ENCODE measurements at places on chromosomes 12 and 14. TPM values are rescaled to one million over a fixed set of nuclear protein-coding genes. Genes with fewer than 3 reads are reported as not detected.

GRCh38 chr14:89418452-89418851 lies 1.4 kb upstream of the FOXN3 start:
- DNase-seq = no peak
- no peak overlapping the region for H3K4me3 ChIP-seq
- H3K27me3 ChIP-seq = no peaks in the 10 kb centered on the region
- H3K36me3 ChIP-seq = no peaks in the 10 kb centered on the region
- peaks cover 37% of the 10 kb centered on the region for H3K4me1 ChIP-seq

GRCh38 chr14:50335989-50336824 lies 24.1 kb downstream of the DMAC2L start:
- H3K4me1 ChIP-seq = peaks cover 11% of the 10 kb centered on the region
- no peak for DNase-seq
- no peak overlapping the region for H3K4me3 ChIP-seq
- H3K27ac ChIP-seq = no peak overlapping the region
- no peaks in the 10 kb centered on the region for H3K27me3 ChIP-seq
- H3K36me3 ChIP-seq = peaks cover 4% of the 10 kb centered on the region

- no peaks in the 10 kb centered on the region for H3K36me3 ChIP-seq
- H3K4me3 ChIP-seq = no peak overlapping the region
Observed at GRCh38 chr14:29442696-29443095, 485.0 kb downstream of the PRKD1 start.

DNA sequence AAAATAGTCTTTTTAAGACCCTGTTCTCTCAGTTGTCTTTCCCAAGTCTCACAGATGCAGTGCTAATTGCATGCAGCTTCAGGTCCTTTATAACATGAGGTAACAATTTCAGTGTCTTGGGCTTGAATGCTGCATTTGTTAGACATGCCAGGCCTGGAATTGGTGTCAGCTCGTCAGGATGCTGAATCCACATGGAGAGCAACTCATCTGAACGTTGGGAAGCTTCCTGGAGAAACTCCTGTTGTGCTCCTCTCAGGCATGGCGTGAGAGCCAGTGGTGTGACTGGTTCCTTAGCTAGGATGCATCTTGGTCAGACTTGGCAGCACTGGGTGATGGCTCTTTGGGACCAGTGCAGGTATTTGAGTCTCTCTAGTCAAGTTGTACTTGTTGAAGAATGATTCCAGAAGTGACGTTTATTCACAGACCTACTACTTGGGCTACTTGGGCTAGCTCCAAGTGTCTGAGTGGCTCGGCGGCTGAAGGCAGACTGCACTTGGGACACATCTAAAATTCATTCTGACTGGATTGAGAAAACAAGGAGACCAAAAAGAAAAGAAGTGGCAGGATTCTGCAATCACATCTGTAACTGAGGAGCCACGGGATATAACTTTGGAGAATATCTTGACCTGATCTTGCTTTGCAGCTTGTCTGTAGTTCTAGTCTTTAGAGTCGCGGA lies 134.8 kb upstream of the ARHGAP5 start:
- no peak for DNase-seq
- no peak overlapping the region for H3K4me3 ChIP-seq
- H3K27me3 ChIP-seq = no peaks in the 10 kb centered on the region
- H3K27ac ChIP-seq = no peak overlapping the region
- no peaks in the 10 kb centered on the region for H3K36me3 ChIP-seq

DNA sequence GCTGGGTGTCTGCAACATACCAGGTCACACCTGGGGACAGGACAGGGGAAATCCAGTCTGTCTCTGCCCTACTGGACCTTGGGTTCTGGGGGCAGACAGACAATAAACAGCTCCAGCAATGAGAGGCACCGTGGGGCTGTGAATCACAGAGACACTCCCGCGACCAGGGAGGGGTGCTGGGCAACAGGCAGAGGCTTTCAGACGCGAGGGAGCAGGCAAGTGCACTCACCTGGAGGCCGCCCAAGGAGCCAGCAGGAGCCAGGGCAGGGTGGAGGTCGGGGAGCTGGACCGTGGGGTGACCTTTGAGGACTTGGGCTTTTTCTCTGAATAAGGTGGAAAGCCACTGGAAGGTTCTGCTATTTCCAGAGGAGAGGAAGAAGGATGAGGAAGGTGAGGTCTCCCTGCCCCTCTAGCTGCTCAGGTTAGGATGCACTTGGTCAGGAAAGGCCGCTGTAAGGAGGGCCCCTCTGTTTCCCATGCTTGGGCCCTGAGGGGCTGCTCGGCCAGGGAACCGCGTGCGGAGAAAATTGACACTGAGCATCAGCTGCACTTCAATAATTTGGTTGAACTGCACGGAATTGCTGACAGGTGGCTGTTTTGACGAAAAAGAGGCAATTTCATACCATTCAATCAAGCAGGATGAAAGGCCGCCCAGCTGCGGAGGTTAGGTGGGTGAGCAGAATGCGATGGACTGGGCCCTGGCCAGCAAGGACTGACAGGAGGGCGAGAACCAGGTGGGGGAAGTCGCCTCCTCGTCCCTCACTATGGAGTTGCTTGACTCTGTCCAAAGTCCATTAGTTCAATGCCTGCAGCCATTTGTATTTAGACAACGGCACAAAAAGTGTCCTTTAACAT lies 42.2 kb downstream of the JAG2 start:
- H3K27ac ChIP-seq = no peak overlapping the region
- H3K4me1 ChIP-seq = no peaks in the 10 kb centered on the region
- H3K27me3 ChIP-seq = no peaks in the 10 kb centered on the region
- no peaks in the 10 kb centered on the region for H3K36me3 ChIP-seq

GRCh38 chr12:4829161-4829792 lies 80.4 kb upstream of the KCNA1 start:
- peak overlapping the region; percentile 31 for H3K4me3 ChIP-seq
- no peak overlapping the region for H3K27ac ChIP-seq
- DNase-seq = peak; percentile 45
- H3K36me3 ChIP-seq = no peaks in the 10 kb centered on the region
- H3K4me1 ChIP-seq = peaks cover 64% of the 10 kb centered on the region
- no peaks in the 10 kb centered on the region for H3K27me3 ChIP-seq

- peaks cover 35% of the 10 kb centered on the region for H3K4me1 ChIP-seq
- H3K4me3 ChIP-seq = no peak within 1 kb of the TSS
- H3K36me3 ChIP-seq = peaks cover 2% of the 10 kb centered on the region
- no peaks in the 10 kb centered on the region for H3K27me3 ChIP-seq
- DNase-seq = no peak
Observed at GRCh38 chr14:22883173-22883976, at the start of gene REM2. TSS of gene REM2 (plus strand) at chr14:22883222. CDS start at chr14:22883288, 66 bp downstream.

DNA sequence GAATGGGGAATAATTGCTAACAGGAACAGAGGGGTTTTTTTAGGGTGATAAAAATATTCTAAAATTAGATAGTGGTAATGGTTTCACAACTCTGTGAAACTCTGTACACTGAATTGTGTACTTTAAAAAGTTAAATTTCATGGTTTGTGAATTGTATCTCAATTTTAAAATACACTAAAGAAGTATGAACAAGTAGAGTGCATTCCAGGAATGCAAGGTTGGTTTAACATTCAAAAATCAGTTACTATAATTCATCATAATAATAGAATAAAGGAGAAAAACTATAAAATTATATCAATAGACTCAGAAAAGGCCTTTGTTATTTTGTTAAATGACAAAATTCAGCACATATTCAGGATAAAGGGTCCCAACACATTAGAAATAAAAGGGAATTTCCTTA lies 11.1 kb upstream of the BATF start:
- no peak overlapping the region for H3K27ac ChIP-seq
- no peaks in the 10 kb centered on the region for H3K27me3 ChIP-seq
- no peak for DNase-seq
- H3K4me3 ChIP-seq = no peak overlapping the region

GRCh38 chr12:18430425-18431048 lies 169.2 kb downstream of the PIK3C2G start:
- H3K27ac ChIP-seq = no peak overlapping the region
- H3K27me3 ChIP-seq = no peaks in the 10 kb centered on the region
- no peaks in the 10 kb centered on the region for H3K36me3 ChIP-seq

DNA sequence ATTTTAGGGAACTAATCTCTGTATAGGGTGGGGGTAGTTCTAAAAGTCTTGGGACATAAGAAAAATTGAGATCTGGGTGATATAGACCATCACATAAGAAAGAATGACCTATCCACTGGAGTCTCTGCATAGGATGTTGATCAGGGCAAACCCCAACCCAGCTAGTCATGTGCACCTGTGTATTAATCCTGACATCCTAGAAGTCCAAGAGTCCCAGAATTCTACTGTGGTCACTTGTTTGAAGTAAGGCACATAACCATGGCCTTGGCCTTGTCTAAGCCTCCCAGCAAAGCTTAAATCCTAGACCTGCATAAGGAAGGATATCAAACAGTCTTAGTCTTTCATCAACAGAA lies 334.1 kb upstream of the DCN start:
- H3K27ac ChIP-seq = no peak overlapping the region
- no peak overlapping the region for H3K4me3 ChIP-seq
- no peaks in the 10 kb centered on the region for H3K4me1 ChIP-seq
- H3K36me3 ChIP-seq = no peaks in the 10 kb centered on the region

DNA sequence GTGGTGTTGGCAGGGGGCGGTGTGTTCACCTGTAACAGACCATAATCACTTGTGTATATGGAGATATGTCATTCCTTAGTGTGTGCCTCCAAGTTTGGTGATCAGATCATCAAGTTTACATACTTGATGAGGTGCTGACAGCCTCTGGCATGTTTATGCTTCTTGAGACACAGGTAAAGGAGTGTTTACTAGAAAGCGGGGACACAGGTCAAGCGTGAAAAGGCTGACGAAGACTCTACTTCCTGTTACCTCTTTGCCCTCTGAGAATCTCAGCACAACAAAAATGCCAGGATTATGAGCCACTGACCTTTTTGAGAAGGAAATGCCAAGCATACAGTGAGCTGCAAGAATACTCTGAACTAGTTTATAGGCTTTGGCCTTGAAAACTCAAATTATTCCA lies 29.6 kb downstream of the PRDM4 start:
- peaks cover 21% of the 10 kb centered on the region for H3K36me3 ChIP-seq
- no peak for DNase-seq
- H3K4me1 ChIP-seq = no peaks in the 10 kb centered on the region
- no peak overlapping the region for H3K4me3 ChIP-seq

DNA sequence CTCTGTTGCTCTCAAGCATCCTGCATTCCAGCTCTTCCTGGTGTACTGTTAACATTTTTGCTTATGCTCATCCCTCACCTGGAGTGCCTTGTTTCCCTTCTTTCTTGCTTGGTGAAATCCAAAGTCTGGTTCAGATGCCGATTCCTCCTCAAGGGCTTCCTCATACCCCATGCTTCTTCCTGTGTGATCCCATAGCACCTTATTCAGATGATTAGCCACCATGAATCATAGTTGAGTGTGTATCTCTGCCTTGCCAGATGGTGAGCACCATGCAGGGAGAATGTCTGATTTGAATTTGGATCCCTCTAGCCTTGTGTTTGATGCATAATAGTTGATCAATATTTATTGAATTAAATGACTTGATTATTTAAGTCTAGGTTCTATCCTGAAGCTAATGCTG lies 39.4 kb upstream of the ANO4 start:
- no peak overlapping the region for H3K4me3 ChIP-seq
- H3K27me3 ChIP-seq = no peaks in the 10 kb centered on the region
- DNase-seq = no peak
- no peak overlapping the region for H3K27ac ChIP-seq
- no peaks in the 10 kb centered on the region for H3K4me1 ChIP-seq

GRCh38 chr12:27777141-27777540 lies 2.9 kb upstream of the KLHL42 start:
- H3K36me3 ChIP-seq = no peaks in the 10 kb centered on the region
- no peak overlapping the region for H3K27ac ChIP-seq
- no peak overlapping the region for H3K4me3 ChIP-seq
- no peaks in the 10 kb centered on the region for H3K27me3 ChIP-seq

PUS1 gene
- 101 TPM for total RNA-seq

CPNE8 gene
- 6.3 TPM for total RNA-seq

TSPAN11 gene
- not detected for total RNA-seq

SLC6A12 gene
- total RNA-seq = 0.16 TPM

GYS2 gene
- not detected for total RNA-seq

All from CD8-positive, alpha-beta memory T cell (primary cell).